ENCODE measurements at places on chromosomes 4 and X.
A peak's percentile ranks its signal among the peaks of the same experiment; 100 is the strongest.

DNA sequence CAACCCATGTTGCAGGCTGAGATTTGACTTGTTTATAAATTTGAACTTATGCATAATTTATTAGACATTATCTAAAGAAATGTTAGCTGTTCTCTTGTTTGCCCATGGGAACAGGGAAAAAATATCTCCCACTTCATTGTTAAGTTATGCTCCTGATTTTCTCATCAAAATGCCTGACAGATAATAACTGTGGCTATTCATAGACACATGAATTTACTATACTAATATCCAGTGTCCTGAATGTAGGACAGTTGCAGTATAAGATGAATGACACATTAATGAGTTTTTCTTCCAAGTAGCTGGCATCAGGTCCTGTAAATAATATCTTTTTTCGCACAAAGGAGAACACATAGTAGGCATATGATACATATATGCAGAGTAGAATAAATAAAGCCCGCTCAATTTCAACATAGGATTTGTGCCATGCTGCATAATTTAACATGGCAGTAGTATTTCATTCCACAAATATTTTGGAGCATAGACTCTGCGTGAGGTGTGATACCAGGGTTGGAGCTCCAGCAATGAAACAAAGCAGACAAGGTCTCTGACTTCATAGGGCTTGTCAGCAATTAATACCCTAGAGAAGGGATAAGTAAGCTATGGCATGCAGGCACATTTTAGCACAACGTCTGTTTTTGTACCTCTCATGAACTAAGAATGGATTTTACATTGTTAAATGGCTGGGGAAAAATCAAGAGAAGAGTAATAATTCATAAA is 40.4 kb upstream of the DDX53 start:
- no peak for DNase-seq

- DNase-seq = no peak
These were observed 37.0 kb downstream of the GUCY1A1 start for GRCh38 chr4:155703486-155704247.

DNA sequence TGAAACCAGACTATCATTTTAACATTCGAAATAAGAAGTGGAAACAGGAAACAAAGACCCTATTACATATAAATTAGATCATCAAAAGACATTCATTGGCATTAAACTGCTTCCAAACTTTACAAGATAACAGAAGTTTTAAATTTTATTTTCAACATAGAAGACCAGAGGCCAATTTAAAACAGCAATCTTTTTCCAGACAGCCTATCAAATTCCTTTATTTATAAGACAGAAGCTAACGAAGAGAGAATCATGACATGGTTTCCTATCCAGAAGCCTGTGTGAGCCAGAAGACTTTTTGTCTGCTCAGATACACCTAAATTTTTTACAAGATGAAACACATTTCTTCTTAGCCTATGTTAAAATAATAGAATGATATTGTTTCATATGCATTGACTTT is 291.9 kb downstream of the PPP3CA start:
- no peak for DNase-seq

DNA sequence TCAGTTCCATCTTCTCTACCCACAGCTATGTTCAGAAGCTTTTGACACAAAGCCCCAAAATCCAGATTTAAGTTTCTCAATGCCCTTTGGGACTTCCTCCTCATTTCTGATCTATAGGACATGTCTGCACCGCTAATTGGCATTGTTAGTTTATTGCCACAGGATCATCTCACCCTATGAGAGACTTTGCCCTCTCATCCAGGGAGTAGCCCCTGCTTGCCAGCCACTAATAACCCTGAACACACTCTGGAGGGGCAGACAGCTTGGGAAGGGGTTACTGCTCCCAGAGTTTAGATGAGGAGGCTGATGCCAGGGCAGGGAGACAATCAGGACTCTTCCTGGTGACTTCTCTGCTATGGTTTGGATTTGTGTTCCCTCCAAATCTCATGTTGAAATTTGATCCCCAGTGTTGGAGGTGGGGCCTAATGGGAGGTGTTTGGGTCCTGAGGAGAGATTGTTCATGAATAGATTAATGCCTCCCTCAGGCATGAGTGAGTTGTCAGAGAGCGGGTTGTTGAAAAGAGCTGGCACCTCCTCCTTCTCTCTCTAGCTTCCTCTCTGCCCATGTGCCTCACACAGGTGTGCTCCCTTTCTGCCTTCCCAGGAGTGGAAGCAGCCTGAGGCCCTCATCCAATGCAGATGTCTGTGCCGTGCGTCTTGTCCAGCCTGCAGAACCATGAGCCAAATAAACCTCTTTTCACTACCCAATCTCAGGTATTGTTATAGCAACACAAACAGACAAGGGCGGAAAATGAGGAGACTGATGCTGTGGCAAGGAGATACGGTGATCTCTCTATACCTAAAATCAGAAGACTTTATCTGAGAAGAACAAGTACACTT is 3.6 kb upstream of the SCARB2 start:
- DNase-seq = no peak

DNA sequence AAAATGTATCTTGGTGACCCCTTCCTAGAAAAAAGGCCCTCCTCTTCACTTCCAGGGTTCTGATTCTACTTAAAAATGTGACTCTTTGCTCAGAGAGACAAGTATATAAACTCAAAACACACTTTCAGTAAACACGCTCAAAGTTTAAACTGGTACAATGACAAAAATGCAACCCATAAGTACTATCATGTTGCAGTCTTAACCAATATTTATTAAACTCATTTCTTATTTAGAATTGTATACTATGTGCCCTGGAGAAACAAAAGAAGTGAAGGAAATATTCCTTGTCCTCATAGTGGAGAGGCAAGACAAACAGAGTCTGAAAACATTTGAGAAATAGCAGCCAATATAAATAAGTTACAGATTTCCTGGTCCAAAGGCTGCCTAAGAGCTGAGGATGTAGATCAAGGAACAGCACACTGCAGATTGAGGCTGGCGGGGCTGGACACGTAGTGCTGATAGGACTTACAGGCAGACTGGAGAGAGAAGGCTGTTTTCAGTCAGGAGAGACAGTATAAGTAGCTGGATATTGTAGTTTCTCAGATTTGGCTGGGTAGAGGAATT is 39.1 kb upstream of the ANXA3 start:
- no peak for DNase-seq

GRCh38 chr4:70298051-70298450 is 36.7 kb upstream of the CABS1 start:
- DNase-seq = no peak

DNA sequence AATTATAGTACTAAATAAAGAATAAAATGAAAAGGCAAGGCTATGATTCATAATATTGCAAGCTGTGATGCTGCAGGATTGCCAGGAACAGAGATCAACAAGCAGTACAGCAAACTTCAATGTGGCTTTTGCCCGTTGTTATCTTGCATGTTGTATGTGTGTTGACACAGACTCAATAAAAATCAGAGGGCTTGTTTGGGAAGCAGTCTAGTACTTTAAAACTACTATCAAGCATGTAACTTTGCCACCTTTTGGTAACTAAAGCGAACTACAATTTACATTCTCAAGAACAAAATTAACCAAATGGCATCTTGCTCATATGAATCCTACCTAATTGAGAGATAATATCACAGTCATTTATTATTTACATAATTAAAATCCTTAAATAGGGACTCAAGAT is 79.8 kb upstream of the GPM6A start:
- DNase-seq = peak; percentile 27

DNA sequence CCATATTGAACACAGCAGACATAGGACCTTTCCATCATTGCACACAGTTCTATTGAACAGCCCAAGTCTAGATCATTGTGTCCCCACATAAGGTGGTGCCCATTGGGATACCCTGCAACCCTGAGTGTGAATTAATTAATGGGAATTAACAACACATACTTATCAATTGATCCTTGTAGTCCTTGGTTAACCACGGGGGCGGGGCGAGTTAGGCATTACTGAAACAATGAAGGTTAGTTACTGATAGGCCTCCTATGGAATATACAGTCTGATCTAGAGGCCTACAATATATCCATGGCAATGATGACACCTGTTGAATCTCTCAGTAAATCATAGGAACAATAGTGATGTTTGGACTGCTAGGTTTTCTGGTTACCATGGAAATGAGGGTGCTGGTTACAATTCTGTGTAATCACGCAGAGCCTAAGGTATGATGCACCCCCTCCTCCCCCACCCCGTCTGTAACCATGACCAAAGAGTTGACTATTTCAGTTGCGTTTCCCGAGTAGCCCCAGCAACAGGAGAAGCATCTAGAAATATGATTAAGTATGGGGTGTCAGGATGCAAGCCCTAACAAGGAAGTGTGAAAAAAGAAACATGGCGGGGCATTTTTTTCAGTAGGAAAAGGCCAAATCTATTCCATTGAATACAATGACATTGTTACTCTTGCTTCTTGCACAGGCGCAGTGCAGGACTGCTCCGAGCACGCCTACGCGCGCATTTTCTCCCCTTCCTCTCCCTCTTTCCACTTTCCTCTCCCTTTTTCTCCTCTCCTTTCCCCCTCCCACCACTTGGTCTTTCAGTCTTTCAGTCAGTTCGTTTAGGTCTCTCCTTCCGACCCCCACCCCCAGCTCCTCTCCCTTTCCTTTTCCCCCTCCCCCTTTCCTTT is 677 bp upstream of the NONO start:
- peak; percentile 49 for DNase-seq

DNA sequence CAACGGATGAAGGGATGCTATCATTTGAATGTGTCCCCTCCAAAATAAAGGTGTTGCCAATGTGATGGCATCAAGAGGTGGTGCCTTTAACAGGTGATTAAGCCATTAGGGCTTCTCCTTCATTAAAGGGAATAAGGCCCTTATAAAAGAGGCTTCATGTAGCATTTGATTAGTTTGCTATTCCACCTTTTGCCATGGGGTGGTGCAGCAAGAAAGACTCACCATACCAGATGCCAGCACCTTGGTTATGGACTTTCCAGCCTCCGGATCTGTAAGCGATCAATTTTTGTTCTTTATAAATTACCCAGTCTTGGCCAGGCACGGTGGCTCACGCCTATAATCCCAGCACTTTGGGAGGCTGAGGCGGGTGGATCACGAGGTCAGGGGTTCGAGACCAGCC is 7.9 kb upstream of the SLC25A43 start:
- peak; percentile 54 for DNase-seq

DNA sequence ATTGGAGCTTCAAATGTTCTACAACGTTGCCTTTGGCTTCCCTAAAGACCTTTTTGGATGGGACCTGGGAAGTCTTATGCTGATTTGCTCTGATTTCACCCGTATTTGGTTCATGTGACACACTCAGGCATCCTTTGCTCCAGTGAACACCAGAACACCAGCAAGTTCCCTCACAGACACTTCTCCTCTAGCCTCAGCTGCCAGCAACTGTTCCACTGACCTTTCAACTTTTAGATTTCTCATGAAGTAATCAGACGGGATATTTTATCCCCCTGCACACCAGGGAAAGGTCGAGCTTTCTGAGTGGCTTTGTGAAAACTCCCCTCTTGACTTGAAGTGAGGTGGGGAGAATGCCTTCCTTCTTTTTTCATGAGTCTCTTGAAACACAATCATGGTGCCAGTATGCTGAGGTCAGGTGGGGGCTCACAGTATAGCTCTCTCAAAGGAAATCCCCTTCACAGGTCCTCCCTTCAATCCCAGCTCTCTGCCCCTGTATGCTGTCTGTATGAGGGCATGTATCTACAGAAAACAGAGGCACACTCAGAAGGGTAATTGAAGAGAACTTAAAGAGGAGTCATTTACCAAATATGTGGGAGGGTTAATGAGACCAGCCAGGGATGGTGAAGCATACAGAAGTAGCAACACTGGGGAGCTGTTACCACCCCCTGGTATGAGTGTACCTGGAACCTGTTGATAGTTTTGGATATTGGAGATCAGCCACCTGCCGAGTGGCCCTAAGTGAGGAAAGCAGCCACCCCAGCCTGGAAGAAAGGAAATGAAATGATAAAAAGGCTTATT is 62.7 kb downstream of the FGFBP1 start:
- DNase-seq = no peak

GRCh38 chrX:48569958-48570357 is 4.3 kb upstream of the RBM3 start:
- DNase-seq = no peak

DNA sequence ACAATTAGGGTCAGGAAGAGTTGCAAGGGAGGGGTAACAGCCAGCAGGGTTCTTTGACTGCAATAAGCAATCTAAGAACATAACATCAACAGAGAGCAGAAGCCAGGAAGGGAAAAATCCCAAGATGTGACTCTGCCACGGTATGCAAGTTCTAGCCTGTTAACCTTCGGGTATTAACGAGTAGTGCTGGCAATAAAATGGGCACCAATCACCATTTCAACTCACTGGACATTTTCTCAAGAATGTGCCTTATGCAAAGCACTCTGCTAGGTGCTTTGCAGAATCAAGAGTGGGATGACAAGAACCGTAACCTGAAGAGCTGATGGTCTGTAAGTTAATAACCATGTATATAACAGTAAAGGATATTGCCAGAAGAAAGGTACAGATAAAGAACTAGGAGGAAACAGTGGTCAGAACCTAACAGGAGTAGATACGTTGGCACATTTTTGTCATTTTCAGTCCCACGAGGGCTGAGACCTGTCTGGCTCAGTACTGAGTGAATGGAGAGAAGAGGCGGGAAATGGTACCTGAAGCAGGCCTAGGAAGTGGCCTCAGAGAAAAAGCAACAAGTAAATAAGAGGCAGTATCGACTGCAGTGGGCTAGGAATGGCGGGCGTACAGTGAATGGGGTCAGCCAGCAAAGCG is 2.7 kb downstream of the ELOVL6 start:
- DNase-seq = no peak

DNA sequence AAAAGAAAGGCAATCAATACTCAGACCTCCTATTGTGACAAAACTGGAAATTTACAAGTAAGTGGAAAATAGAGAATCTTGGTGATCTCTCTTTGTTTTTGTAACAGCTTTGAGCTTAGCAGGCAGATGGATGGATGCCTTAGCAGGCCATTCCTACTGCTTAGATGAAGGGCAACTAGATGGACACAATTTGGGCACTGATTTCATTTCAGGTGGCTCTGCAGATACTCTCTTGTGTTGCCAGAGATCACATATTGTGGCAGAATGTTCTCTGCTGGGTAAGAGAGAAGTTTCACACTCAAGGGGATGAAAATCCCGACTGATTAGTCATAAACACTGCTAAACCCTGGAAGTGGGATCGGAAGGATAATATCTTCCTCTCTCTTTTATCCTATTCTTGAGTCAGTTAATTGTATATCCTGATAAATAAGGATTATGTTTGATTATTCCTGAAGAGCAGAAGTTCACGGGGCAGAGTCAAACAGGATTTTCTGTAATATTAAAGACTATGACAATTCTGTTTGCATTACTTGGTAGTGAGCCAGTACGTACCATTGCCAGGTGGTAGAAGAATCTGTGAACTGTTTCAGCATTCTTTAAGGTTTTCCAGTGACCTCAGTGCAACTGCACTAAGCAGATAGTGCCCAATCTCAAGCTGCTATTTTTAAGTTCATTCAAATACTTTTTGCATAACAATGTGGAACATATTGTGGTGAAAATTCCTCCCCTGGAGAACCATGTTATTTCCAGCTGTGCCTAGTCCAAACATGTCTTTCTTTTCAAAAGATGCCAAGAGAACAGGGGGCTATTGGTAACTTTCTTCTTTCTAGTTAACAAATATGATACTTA is 974.3 kb downstream of the FSTL5 start:
- DNase-seq = no peak

GRCh38 chrX:56764153-56764974 is 35.3 kb downstream of the NBDY start:
- DNase-seq = peak; percentile 66

Data from GM03348 (cell line).